ENCODE measurements at places on chromosomes 6 and 20.

DNA sequence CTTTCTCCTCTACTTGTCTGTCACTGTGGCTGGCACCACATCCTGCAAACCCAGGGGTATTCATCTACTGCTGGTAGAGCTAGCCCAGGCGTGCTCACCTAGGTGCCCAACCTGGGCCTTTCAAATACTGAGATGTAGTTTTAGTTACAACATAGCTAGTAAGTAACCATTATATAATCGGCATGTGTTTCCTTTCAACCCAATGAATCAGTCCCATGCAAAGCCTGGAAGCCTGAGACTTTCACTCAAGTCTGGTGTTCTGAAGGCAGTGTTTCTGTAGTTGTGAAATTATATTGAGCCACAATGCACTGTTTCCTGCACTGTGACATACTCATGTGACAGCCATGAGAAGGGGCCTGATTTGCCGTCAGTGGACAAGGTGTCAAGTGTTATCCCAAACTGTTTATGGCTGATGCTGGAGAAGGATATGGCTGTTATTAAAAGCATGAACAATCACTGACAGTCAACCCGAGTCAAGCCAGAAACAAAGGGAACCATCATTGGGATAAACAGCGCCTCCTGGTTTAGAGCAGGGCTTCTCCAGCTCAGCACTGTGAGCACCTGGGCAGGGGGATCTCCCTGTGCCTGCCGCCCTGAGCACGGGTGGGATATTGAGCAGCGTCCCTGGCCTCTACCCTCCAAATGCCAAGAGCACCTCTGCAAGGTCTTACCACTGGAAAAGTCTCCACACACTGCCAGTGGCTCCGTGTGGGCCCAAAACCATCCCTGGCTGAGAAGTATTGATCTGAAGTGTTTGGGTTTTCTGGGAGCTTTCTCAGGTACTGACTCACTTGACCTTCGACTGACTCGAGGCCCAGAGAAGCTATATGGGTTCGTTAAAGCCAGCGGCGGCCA, 1.6 kb downstream of the PSMA7 start:
- DNase-seq = no peak

GRCh38 chr6:5208057-5208456, 52.7 kb downstream of the LYRM4 start:
- no peak for DNase-seq

DNA sequence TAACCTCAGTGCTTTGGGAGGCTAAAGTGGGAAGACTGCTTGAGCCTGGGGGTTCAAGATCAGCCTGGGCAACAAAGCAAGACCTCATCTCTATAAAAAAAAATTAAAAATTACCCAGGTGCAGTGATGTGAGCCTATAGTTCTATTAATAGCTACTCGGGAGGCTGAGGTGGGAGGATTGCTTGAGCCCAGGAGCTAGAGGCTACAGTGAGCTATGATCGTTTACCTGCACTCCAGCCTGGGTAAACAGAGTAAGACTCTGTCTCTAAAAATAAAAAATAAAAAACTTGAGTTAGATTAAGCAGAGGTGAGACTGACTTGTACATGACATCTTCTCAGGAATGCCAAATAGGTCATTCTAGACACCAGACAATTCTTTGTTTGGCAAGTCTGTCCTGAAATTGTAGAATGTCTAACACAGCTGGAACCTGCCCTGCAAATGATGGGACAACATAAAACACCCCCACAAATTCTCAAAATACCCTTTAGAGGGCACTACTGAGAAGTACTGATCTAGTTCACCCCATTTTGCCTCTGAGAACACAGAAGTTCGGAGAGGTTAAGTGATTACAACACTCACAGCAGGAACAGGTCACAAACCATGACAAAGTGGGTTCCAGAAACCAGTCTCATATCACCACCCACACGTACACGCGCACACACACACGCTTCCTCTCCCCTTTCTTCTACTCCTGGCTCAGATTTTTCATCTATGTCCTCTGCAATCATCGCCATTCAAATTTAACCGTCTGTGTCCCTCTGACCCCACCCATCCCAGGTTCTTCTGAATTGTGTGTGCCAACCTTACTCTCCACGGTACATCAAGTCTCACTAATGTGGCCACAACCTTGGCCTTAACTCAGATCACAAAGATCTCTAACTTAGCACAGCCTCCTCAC, 38.3 kb downstream of the ARHGAP18 start:
- DNase-seq = no peak

GRCh38 chr6:103335412-103335811, 1524.3 kb downstream of the HACE1 start:
- no peak for DNase-seq

- no peak for DNase-seq
Observed at GRCh38 chr20:55761100-55761499, 244.2 kb downstream of the CBLN4 start.
